SK-N-SH (cell line): ENCODE measurements at places on chromosomes 3 and 15.

- no peak for DNase-seq
These were observed 355.5 kb downstream of the LRTM1 start for GRCh38 chr3:54572197-54572895.

DNA sequence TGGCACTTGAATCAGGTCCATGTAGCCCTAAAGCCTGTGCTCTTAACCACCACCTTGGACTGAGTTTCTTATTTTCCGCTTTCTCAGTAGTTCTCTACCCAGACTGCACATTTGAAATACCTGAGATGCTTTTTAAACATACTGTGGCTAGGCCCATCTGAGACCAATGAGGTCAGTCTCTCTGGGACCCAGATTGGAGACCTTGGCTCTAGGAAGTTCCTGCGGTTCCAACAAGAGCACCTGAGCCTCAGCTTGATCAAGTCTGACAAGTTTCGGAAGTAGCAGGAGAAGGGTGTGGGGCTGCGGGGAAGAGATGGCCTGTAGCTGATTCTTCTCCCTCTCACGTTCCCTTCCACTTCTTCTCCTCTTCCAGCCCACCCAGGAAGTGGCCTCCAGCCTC, 11.5 kb upstream of the TSEN2 start:
- no peak for DNase-seq

GRCh38 chr3:175384569-175384968, 525.4 kb downstream of the NAALADL2 start:
- no peak for DNase-seq

DNA sequence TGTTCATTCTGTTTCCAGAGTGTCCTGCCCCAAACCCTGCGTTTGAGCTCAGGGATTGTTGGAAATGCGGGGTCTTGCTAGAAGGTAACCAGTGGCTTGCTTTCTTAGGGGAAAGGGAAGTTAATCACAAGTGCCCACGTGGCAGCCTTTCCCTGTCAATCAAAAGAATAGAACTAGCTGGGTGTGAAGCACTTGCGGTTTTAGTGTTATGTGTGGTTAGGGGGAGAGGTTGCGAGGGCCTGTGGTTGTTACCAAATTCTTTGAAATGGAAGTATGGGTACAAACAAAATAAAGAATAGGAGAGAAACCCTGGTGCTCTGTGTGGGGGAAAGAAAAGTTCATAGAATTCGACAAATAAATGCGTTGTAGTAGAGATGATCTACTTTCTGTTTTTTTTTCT, 67.6 kb downstream of the FNDC3B start:
- no peak for DNase-seq

- DNase-seq, result peak; percentile 56
These were observed 540.9 kb downstream of the MAGI1 start for GRCh38 chr3:65497846-65498245.

GRCh38 chr3:169400874-169401273, 262.6 kb downstream of the MECOM start:
- DNase-seq, result no peak

GRCh38 chr3:4271834-4272233, 31.3 kb upstream of the SETMAR start:
- DNase-seq, result peak; percentile 20

- no peak for DNase-seq
These were observed 249.4 kb upstream of the SLCO3A1 start for GRCh38 chr15:91604122-91604521.

DNA sequence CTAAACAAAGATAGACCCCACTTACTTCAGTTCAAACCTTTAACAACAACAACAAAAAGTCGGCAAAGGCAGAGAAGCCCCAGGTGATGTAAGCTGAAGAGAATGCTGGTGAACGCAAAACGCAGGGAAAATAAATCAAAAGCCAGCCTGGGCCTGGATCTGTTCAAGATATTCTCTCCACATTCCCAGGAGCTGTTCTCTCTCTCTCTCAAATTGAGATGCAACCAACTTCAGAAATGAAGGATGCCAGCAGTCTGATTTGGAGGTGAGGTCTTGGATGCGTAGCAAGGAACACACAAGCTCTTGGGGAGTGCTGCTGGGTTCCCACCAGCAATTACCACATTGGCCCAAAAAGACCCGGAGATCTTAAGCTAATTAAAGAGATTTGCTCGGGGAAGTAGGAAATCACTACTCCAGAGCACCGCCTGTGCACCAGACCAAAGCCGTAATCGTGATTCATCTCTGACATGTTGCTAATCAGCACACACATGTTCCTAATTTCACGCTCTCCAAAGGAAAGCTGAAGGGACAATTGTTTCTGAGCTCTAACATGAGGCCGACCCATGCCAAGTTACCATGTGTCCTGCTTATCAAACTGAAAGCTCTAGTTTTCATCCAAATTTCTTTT, 37.1 kb downstream of the IL17RD start:
- DNase-seq, result peak; percentile 74

- DNase-seq, result no peak
These were observed 63.6 kb downstream of the CCK start for GRCh38 chr3:42202217-42202865.

- DNase-seq, result peak; percentile 34
These were observed 48.0 kb upstream of the TPRG1 start for GRCh38 chr3:189123595-189124387.

GRCh38 chr15:93047621-93048425, 41.2 kb downstream of the RGMA start:
- DNase-seq, result no peak

DNA sequence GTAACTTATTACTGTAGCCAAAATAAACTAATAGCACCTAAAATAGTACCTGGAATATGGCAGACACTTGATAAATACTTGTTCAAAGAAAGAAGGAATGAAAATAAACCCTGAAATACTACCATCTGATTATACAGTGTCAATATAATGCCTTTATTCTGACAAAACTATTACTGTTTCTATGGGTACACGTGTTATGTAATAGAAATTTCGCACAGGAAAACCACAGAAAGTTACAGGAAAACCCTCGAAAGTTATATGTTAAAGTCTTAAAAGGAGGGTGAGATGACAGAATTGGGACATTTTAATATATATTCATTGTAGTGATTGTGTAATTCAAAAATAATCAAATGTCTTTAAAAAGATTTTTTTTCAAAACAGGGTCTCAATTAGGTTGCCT, 28.8 kb downstream of the ETFA start:
- no peak for DNase-seq

GRCh38 chr3:130378677-130379191, 33.3 kb downstream of the COL6A5 start:
- DNase-seq, result no peak

- no peak for DNase-seq
These were observed 9.2 kb upstream of the MUC4 start for GRCh38 chr3:195820901-195821300.

GRCh38 chr15:74502301-74502700, 38.7 kb upstream of the ARID3B start:
- DNase-seq, result no peak

GRCh38 chr15:90691982-90692773, 25.0 kb upstream of the BLM start:
- no peak for DNase-seq

DNA sequence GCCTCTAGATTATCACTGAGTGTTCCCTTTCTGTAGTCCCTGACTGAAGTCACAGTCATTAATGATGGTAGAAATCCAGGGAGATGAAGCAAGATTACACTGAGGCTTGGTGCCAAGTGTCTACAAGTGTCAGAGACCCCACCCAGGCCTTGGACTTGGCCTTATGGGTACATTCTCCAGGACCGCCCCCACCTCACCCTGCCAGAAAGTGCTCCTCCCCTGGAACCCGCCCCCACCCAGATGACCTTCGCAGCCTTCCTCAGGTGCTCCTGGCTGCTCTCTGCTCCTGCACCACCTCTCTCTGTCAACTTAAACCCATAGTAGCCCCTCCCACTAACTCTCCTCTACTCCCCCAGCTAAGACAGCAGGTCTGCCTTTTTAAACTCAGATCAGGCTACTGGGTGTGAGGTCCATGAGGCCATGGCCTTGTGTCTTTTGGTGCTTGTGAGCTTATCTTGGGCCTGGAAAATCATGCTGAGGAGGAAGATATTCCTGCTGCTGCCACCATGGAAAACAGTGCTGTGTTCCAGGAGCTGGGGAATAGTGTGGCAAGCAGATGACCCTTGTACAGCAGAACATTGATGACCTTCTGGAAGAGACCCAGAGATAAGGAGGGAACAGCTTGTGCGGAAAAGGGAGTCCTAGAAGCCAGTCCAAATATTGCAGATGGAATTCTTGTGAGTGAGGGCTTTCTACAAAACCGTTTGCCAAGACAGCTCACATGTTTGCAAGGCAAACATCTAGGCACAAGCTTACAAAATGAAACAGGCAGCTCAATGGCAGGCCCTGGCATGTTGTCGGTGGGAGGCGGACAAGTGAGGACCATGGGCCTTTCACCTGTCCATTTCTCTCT, 40.3 kb upstream of the NDUFB4 start:
- DNase-seq, result no peak

DNA sequence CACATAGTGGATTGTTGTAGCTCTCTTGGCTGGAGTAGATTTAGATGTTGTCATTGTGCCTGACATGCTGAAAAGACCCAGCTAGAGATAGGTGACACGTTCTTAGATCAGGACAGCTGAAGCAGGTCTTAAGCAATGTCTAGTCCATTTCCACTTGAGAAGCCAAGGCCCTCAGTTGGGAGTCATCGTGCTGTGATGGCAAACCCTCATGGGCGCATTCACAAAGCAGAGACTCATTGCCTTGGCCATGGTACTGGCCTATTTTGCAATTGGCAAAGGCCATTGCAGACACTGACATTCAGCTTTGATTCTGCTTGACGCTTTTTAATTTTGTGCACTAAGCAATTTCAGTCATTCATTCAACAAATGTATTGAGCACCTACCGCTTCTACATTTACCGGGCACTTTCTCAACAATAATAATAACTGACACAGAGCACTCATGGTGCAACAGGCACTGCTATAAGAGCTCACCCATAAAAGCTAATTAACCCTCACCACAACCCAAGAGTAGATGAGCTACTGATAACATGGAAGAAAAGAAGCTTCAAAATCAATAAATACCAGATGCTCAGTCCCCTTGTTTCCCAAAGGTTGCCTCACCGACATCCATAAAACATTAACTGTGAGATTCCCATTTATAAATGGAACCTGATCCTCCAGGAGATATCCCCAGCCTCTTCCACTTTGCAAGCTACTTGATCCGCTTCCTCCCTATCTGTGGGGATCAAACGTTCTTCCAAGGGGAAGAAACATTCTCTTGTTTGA, 200.1 kb downstream of the TLE3 start:
- peak; percentile 51 for DNase-seq

- DNase-seq, result no peak
These were observed 454.9 kb downstream of the IL5RA start for GRCh38 chr3:2655229-2655701.

- DNase-seq, result no peak
These were observed 12.6 kb upstream of the ST6GAL1 start for GRCh38 chr3:186917512-186918312.

DNA sequence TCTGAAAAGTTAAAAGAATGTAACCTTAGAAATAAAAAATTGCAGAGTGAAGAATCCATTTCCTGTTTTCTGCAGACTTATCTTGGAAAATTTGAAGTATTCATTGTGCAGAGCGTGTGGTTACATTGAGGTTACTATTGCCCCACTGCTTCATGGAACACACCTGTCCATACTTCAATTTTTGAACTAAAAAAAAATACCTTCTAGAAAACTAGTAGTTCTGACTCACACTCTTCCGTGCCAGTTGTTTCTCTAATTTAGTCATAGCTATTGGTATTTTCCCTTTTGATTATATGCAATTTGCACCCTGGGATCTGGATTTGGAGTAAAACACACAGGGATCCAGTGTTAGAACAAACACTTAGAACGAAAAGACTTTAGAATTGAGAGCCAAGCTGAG, 111.8 kb upstream of the LYSMD4 start:
- no peak for DNase-seq

DNA sequence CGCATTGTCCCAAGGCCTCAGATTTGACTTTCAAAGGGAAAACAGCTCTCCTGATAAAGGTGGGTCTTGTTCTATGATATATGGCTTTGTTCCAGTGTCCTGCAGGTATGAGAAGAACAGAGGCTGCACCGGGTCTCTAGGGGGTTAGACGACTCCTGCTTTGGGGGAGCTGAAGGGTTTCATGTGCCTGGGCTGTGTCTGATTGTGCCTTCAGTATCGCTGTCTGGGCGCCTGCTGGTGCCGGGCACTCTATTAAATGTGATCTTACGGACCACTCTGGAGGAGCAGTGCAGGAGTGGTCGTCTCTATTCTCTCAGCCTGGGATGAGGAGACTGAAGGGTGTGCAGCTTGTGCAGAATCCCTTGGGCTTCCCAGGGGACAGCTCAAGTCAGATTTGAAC, 16.0 kb downstream of the PAQR5 start:
- no peak for DNase-seq

DNA sequence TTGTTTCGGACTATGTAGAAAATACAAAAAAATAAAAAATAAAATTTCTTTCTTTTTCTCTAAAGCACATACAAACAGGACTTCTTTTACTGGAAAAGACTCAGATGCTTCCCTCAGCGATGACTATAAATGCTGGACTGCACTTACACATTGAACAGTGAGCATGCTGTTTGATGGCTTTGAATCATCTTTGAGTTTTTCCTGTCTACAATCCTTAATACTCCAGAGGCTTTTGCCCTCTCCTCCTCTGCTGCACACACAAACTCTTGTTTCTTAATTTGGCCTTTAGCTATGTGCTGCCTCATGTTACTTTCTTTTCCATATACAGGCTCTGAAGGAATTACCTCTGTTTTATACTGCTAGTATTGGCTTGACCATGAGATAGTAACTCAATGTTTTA, 575.1 kb downstream of the EPHA3 start:
- DNase-seq, result no peak

- DNase-seq, result no peak
These were observed 15.7 kb upstream of the PPARG start for GRCh38 chr3:12273045-12273695.

DNA sequence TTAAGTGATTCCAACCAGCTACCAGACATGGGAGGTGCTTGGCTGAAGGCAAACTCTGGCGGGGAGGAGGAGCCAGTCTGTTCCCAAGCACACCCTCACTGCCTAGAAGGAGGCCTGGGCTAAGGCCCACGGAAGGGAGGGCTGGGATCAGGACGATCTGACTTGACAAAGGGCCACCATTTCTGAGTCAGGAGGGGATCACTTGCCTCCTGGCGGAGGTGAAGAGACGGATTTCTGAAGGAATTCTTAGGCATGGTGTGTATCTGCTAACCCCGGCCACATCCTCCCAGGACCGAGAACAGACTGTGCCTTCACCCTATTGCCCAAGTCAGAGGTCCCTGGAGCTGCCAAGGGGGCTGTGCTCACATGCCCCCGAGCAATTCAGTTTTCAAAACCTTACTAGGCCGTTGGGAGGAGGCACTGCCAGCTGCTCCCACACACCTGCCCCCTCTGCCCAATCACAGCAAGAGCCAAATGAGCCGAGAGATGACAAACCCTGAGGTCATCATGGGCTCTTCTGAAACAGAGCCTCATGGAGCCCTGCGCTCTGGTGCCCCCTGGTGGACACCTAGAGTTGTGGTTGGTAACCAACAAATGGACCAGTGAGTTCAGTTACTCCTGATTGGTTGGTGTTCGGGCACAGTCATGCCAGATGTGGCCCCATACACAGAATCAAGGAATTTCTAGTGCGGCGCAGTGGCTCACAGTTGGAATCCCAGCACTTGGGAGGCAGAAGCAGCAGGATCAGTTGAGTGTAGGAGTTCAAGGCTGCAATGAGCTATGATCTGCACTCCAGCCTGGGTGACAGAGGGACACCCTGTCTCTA, 6.5 kb upstream of the TNK2 start:
- peak; percentile 91 for DNase-seq
